Activated naive CD4-positive, alpha-beta T cell treated with anti-CD3 and anti-CD28 coated beads, Interleukin-2, amount 50 U/mL, for 16 hours (primary cell): ENCODE measurements at places on chromosomes 3 and 15.

DNA sequence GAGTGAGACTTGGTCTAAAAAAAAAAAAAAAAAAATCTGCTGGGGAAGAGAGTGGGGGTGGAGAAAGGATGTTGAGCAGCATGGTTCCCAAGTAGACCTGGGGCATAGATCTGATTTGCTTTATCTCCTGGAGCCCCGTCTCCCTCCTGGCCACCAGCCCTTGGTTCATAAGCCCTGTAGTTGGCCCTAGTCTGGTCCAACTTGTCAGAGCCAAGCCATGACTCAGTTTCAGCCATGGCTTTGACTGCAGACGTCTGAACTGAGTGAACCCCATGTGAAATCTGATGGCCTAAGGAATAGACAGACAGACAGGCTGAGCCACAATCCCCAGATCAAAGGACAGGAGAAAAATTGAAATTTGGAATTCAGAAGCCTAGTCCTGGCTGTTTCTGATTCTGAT, 2.0 kb upstream of the CILP start:
- DNase-seq, result no peak

GRCh38 chr15:64858021-64858575, 16.4 kb downstream of the PLEKHO2 start:
- DNase-seq, result no peak

- DNase-seq, result no peak
Observed at GRCh38 chr3:40116478-40117177, 192.9 kb upstream of the EIF1B start.

GRCh38 chr15:100186960-100187359, 154.8 kb downstream of the ADAMTS17 start:
- no peak for DNase-seq

- DNase-seq, result no peak
Observed at GRCh38 chr15:67199391-67199790, 55.1 kb downstream of the AAGAB start.
